ENCODE measurements at places on chromosomes 16 and 17. TPM values are rescaled to one million over a fixed set of nuclear protein-coding genes. Genes with fewer than 3 reads are reported as not detected.

The MAF gene
- total RNA-seq = 34.6 TPM

The DNAH2 gene
- total RNA-seq = 0.60 TPM

The PRPF8 gene
- 239 TPM for total RNA-seq

The UBE2G1 gene
- total RNA-seq = 51.8 TPM

Data from camera-type eye (tissue), 1 donor.